B cell (primary cell): ENCODE measurements at places on chromosomes 3 and 15.

GRCh38 chr3:168575750-168576149 is 480.0 kb upstream of the GOLIM4 start:
- no peak for DNase-seq

DNA sequence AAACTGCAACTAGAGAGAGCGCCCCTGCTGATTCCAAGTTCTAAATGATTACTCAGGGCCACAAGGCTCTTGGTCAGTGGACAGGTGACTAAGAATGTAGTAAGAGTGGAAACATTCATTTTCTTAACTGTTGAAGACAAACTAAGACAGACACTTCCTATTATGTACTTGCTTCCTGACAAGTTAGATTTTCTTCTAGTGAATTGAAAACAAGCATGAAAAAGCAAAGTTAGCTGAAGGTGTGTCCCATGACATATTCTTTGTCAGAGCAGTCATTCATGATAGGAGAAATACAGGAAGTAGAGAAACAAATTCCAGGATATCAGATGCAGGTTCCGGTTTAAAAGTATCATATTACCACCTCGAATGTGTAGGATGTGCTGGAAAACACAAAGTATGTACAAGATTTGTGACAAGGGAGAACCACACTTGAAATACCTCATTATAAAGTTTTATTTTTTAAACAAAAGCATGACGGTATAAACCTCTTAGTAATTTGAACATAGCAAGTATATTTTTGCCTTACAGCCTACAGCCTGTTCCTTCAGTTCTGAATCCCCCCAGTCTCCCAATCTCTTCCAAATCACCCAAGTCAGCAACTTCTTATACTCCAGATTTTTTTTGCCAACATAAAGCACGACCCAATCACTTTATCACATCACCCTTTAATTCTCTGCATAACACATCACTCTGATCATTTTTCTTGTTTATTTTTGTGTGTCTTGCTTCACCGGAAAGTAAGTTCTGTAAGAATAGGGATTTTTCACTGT is 6.2 kb downstream of the TSPAN3 start:
- DNase-seq, result peak; percentile 24

DNA sequence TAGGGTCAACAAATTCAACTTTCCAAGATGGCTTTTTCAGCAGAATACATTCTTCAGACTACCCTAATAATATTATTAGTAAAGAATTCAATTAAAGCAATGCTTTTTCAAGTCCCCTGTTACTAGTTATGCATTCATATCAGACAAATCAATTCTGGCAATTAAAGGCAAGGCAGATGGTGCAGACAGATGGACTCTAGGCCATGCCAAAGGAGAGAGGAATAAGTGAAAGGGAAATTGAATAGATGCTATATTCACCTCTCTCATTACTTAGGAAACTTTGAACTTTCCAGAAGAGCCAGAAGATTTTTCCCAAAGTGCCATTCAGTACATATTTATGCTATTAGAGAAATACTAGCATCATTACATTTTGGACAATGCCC is 487.7 kb upstream of the RASGRP1 start:
- no peak for DNase-seq

GRCh38 chr3:18529631-18530030 is 104.5 kb upstream of the SATB1 start:
- DNase-seq, result no peak

DNA sequence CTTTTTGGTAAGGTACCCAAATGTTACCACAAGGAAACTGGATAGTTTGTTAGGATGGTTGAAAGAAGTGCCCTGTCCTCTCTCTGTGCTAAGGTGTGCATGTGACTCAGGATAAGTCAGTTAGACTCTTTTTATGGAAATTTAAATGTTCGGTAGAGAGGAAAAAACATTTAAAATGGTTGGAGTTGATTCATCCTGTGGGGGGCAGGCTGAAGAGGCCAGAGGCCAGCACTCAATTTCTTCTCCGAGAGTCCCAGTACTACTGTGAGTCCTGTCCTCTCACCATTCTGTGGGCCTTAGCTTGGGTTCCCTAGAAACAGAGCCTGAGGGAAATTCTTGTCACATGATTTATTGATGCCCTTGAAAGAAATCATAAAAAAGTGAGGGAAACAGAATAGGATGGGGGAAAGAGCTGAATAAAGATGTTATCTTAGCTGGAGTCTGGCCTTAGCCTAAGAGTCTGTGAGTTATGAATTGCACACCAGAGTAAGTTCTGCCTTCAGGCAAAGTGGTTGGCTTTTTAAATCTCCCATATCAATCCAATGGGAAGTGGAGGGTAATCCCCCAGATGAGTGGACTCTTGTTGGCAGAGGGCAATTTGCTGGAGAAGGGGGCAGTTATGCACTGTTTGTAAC is 106.5 kb upstream of the GALNT15 start:
- DNase-seq, result no peak

- no peak for DNase-seq
Observed at GRCh38 chr3:77718311-77718710, 678.4 kb downstream of the ROBO2 start.

- DNase-seq, result peak; percentile 7
Observed at GRCh38 chr3:68874551-68875348, 57.6 kb downstream of the TAFA4 start.

DNA sequence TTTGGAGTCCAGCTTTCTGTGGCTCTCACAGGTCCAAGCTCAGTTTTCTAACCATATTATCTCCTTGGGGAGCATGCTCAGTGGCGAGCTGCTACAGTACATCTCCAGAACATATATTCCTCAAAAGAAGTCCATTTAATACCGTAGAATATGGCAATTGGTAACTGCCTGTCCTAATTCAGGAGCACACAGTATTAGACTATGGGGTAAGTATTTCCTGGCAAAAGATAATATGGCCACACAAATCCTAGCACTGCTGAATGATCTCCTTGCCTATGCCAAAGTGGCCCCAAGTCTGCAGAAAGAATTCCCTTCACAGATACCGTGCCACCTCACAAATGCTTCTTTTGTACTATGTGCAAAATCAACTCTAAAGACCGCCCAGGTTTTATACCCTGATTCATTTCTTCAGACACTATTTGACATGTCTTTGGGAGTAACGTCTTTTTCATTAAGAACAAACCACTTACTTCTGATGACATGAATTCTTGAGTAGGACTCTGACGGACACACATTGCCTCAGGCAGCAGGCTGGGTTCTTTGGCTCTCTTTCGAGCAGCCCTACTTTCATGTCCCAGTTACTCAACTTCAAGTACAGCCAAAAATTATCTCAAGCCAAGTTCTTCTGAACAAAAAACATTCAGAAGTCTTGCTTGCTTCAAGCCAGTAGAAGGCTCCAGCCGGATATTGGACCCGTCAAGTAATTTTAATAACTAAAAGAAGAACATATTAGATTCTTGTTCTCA is 368.3 kb upstream of the DCBLD2 start:
- DNase-seq, result no peak

DNA sequence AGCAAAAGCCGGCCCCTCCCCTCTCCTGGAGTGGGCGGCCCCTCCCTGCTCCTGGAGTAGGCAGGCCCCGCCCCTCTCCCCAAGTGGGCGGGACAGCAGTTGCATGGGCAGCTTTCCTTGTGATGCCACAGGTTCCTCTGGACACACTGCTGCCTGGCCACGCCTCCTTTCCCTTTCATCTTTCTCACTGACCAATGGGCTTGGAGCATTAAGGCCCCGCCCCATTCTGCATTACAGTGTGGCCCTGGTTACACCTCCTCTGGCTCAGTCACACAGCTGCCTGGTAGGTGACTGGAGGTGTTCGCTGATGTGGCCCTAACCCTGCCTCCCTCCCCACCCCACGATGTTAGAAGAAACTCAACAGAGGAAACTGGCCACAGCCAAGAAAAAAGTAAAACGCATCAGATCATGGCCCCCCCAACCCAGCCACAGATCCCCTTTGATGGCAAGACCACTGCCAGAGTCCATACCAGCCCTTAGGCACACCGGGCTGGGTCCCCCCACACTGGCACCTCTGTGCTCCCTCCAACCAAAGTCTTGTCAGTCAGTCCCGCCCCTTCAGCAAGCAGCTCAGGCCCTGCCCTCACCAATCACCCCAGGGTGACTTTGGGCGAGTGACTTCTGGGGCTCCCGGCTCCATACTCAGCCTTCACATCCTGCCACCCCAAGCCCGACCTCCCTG is 84.3 kb downstream of the ADAMTS7 start:
- DNase-seq, result no peak

- DNase-seq, result no peak
Observed at GRCh38 chr3:184552863-184553262, 8.7 kb upstream of the EPHB3 start.

DNA sequence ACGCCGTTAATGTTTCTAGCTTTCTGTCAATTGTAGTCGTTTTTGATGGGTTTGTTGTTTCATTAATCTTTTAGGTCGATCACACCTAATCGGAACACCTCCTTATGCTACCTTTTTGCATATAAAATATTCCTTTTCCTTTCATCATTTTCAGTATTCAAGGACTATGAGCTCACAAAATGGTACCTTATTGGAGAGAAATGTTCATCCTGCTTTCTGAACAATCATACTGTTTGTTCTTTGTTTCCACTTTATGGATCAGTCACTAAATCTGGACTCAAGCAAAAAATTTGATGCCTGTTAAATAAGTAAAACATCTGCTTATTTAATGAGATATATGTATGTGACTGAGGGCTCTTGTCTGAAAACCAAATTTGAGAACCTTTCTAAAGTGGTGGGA is 1.1 kb downstream of the KIF15 start:
- no peak for DNase-seq

DNA sequence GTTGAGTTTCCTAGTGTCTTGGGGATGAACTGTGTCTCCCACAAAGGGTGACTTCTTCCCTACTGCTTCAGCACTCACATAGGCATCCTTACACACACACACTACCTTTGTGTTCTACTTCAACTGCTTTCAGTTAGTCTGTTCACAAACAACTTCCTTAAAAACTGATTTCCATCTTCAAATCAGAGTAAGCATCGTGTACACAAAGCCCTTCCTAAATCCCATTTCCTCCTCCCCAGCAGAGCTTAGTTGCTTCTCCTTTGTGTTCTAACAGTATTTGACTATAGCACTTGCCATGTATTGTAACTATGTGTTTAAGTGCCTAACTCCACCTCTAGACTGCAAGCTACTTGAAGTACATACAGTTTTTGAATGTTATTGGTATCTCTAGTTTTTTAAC is 71.7 kb downstream of the TNIK start:
- DNase-seq, result no peak
